Suppressor macrophage treated with lipopolysaccharide for 4 hours (primary cell): ENCODE measurements at places on chromosomes 3 and 15.

DNA sequence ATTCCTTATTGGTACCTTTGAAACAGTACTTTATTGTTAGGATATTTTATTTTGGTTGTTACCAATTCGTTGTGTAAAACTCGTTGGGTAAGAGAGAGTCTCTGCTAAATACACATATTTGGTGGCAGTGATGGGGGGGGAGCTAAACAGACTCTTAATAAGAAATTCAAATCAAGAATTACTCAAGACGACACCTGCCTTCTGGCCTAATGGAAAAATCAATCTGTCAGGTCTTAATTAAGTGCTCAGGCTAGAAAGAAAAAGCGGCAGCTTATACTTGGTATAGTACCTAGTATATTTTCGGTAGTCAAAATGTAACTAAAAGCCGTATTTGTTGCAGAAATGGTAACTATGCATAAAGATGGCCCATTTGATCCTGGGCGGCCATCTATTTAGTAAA lies 18.2 kb downstream of the FOXP1 start:
- DNase-seq = no peak

- no peak for DNase-seq
These were observed 17.1 kb upstream of the CSRNP1 start for GRCh38 chr3:39170461-39170860.

- no peak for DNase-seq
These were observed 226.0 kb downstream of the KLF13 start for GRCh38 chr15:31552482-31553099.

- no peak for DNase-seq
These were observed 271.7 kb upstream of the MEIS2 start for GRCh38 chr15:37372064-37372463.

- DNase-seq = no peak
These were observed 260.4 kb upstream of the KCNMB2 start for GRCh38 chr3:178275793-178276192.

DNA sequence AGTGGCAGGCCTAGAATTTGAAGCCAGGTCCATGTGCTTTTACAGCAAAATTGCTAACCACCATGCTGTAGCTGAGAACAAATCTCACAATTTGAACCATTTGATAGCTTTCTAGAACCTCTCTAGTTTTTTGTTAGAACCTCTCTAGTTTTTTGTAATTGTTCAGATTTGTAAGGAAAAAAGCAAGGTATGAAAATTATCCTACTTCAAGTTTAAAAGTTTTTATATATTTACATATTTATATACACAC lies 9.8 kb downstream of the GXYLT2 start:
- no peak for DNase-seq

- no peak for DNase-seq
These were observed 25.3 kb upstream of the SLC28A1 start for GRCh38 chr15:84859144-84859543.

- DNase-seq = no peak
These were observed 3.4 kb downstream of the PLXNB1 start for GRCh38 chr3:48426401-48426909.

- DNase-seq = no peak
These were observed 120.5 kb upstream of the CGNL1 start for GRCh38 chr15:57255751-57256341.

DNA sequence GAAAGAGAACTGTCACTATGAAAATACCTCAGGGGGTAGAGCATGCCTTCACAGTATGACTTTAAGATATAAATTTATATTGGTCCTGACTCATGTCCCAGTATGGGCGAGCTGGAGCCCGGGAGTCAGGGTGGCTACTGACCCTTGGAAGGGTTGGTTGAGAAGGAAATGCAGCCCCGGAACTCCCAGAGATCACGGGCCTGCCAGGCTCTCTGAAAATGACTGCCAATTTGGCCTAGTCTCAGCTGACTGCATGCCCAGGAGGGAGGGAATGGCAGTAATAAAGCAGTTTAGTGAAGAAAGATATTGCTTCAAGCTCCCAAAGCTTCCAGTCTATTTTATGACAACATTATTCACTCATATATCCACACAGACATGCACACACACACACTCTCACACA lies 299.0 kb downstream of the NR2F2 start:
- DNase-seq = no peak

DNA sequence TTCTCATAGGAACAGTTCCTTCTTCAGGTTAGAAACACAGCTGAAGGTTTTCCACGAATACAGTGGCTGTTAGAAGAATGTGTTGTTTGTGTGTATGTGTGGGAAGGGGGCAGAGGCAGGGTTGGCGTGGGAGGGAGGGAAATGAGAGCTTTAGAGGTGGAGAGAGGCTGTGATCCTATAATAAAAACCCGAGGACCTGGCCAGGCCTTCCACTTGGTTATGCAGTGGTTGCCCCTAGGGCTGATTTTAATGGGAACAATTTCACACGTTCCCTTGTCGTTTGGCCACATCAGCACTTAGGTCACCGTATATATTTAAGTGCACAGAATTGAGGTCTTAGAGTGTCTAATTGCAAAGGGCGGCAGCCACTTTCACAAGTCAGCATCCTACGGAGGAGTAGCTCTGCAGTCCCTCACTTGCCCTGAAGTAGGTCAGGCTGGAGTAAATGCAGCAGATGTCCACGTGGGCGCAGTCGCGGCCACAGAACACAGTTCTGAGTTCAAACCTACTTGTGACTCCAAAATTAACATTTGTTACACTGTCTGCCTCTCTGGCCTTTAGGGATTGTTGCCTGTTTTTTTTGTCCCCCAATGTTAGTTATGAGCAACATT lies 85.6 kb downstream of the PDCD6IP start:
- no peak for DNase-seq

DNA sequence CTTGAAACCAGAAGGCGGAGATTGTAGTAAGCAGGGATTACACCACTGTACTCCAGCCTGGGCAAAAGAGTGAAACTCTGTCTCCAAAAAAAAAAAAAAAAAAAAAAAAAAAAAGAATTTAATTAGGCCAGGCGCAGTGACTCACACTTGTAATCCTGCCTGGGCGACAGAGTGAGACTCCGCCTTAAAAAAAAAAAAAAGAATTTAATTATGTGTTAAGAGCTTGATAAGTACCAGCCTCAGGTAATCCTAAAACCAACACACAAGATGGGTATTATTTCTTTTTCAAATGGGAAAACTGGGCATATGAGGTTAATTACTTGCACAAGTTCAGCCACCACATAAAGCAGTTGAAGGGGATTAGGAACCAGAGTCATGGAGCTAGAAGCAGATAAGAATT lies 49.0 kb downstream of the PBRM1 start:
- DNase-seq = no peak

DNA sequence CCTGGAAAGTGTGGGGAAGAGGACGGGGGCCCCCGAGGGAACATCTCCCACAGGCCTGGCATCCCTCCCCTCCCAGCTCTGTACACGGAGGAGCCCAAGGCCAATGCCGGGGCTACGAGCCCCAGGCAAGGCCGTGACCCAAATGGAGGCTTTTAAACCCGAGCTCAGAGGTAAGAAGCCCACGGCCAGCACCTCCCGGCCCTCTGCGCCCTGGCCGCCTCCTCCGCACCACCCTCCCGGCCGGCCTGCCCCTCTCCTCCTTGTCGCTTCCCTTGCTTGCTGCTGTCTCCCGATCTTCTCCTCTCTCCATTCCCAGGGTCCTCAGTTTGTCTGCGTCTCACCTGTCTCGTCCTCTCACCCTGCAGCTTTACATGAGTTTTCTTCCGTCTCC lies 1.3 kb downstream of the MUC4 start:
- no peak for DNase-seq

DNA sequence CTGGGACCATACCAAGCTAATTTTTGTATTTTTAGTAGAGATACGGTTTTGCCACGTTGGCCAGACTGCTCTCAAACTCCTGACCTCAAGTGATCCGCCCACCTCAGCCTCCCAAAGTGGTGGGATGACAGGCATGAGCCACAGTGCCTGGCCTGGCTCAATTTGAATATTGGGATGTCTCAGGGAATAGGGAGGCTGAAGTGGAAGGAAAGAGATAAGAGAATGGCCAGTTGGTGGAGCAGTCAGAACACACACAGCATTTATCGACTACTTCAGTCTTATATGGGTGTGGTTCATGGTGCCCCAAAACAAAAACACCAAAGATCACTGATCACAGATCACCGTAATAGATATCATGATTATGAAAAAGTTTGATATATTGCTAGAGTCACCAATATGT lies 144.4 kb downstream of the GMNC start:
- DNase-seq = no peak

GRCh38 chr3:99466331-99466730 lies 172.1 kb upstream of the COL8A1 start:
- no peak for DNase-seq

DNA sequence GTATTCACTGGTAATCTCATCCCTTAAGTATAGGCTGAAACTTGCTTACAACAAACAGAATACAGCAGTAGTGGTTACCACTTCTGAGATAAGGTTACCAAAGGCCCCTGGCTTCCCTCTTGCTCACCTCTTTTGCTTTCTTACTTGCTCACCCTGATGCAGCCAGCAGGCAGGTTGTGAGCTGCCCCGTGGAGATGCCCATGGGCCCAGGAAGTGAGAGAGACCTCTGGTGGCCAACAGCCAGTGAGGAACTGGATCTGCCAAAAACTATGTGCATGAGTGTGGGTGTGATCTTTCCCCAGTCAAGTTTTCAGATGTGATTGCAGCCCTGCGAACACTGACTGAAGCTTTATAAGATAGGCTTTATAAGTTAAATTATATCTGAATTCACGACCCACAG lies 48.7 kb downstream of the NMNAT3 start:
- DNase-seq = peak; percentile 29

DNA sequence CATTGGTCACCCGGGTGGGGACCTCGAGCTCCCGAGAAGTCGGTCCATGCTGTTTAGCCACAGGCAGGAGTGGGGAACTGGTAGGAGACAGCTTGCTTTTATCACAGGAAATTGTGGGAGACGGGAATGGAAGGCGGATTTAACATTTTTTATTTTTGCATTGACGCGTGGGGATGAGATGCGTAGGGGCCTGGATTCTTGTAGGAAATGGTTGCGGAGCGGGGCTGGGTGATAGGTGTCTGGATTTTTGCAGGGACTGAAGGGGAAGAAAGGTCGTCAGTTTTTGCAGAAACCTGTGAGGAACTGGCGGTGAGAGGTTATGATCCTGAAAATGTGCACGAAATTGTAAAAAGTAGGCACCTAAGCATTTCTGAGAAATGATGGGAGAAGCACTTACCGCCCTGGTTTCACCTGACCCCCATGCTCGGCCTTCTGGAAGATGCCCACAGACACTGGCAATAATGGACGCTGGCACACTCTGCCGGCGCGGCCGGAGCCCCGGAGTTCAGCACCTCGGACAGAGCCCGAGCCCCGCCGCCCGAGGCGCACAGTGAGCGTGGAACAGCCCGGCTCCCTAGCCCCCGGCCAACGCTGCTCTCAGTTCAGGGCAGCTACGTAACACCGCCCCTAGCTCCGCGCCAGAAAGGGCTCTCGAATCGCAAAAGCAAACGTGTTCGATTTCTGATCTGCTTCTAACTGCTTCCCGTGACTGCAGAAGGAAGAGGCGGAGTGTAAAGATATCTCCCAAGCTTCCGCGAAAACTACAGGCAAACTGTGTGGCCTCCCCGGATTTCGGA lies 928 bp downstream of the ANKRD34C start:
- peak; percentile 40 for DNase-seq

DNA sequence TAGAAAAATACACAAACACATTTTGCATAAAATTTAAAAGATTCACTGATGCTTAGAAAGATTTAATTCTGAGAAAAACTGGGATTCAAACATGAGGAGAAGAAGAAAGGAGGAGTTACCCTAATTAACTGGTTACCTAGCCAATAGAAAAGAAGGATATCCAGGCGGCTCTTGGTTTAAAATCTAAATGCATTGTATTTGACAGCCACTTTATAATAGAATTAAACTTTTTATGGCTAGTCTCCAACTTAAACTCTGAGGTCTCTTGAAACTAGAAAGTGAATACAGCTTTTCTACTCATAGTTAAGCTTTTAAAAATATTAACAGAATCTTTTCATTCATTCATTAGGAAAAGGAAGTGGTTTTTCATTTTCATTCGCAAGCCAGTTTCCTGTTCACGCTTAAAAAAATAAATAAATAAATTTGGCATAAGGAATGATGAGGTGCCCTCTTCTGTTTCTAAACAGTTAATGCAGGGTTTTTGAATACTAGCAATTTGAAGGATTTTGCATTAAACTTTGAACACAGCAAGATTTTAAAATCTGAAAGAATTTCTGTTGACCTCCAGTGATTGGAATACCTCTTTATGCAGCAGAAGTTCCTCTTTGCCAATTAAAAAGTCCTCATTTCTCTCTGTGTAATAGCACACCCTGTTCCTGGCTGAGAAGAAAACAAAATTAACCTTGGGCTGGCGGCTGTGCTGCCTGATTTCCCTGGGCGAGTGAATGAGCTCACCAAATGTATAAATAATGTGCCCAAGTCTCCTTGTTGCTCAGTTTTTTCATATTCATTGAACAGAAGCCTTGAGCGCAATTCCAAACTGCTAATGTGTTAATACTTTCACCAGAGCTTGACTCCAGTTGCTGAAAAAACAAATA lies 105.1 kb downstream of the ZMAT3 start:
- peak; percentile 14 for DNase-seq

- DNase-seq = no peak
These were observed 57.1 kb downstream of the CRYGS start for GRCh38 chr3:186487037-186487436.

- DNase-seq = no peak
These were observed 726.6 kb upstream of the NAALADL2 start for GRCh38 chr3:174132421-174133042.

DNA sequence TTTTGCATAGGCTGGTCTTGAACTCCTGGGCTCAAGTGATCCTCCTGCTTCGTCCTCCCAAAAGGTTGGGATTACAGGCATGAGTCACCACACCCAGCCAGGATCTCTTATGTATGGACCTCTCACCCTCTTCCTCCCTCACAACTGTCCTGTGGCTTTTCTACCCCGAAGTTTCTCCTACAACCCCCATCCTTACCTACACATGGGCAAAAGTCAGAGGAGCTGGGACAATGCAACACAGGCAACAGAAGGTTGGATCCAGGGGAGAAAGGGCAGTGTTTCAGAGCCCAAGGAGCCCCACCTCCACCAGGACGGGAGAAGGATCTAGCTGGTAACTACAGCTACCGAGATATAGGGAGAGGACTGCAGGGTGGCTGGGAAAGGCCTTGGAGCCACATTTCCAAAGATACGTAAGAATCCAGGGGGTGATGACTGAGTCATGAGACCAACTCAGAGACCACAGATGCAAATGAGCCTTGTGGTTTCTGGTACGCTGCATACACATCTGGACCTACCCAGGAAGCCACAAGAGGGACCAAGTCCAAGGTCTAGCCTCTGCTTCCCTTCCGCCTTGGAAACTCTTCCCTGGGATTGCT lies 13.6 kb downstream of the IGDCC4 start:
- DNase-seq = peak; percentile 75

DNA sequence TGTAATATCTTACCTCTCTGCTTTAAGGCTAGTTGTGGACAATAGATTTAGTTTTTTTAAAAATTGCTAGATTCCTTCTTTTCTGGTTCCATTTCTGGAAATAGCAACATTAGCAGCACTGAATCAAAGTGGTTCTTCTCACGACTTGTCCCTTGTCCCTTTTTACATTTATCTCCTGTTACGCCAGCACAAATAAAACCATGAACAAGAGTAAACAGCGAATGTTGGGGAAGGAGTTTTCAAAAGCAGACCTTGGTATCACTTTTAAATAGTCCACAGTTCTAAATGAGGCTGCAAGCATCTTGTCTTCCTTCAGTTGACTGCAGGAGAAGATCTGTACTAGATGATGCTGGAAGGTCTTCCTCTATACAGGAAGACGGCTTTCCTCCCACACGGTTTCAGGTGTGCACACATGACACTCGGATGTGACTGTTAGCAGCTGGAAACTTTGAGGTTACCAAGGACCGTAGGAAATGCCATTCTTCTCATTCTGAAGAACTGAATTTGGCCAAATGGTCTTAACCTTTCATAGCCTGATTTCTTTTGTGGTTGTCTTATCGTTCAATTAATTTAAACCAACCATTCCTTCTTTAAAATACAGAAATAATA lies 251.0 kb upstream of the ICE2 start:
- no peak for DNase-seq
